ENCODE measurements at places on chromosomes 6 and 20.

- DNase-seq, result peak; percentile 28
Observed at GRCh38 chr6:66376001-66376400, 669.0 kb upstream of the EYS start.

- no peak for DNase-seq
Observed at GRCh38 chr20:46129955-46130481, 11.9 kb downstream of the CD40 start.

DNA sequence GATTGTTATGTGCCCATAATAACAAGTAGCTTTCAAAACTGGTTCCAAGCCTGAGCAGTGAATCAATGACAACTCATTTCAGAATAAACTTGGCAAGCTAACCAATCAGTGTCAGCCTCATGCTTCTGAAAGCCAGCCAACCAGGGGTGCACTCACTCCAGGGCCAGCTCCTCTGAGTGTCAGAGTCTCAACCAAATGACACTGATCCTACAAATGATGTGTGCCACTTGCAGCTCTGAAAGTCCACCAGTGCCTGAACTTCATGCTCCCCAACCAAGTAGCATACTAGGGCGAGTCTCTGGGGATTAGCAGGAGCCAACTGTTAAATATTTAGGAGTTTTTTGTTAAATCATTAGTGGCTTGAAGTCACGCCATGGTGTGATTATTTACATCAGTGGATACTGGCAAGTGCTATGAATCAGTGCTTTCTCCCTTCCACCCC is 4.5 kb downstream of the IYD start:
- DNase-seq, result peak; percentile 16

- no peak for DNase-seq
Observed at GRCh38 chr6:36545767-36546307, 1.4 kb downstream of the STK38 start.

All from choroid plexus epithelial cell (primary cell).